ENCODE measurements at places on chromosomes 12 and 14.

DNA sequence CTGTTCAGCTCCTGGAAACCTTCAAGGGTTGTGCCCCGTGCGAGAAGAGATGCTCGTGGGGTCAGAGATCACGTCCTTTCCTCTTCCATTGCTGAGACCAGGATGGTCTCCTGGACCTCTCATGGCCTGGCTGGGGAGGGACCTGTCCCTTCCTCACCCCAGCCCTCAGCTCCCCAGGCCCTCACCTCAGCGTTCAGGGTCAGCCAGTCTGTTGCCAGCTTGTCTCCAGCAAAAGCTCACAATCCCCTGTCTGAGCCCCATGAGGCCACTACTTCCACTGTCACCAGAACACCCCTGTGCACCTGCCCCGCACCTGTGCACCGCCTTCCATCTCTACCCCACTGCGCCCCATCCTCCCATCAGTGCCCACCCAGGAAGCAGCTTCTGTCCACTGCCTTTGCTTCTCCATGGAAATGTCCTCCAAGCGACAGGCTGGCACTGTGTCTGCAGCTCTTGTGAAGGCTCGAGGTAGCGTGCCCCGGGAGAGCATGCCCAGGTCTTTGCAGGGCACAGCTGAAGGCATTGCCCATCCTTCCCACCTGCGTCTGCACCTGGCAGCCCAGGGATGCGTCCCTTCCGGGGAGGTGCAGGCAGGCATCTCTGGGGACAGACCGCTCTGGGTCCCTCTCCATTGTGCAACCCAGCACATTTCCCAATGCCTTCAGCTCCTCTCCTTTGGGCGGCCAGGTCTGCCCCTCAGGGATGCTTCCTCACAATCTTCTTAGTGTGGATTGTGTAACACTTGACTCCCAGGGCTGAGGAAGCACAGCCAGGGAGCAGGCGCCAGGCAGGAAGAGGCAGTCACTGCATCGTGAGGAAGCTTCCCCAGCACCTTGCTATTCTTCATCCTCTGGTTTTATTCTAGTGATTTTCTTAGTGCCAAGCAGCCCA is 179.6 kb downstream of the ADGRD1 start:
- no peak for DNase-seq

DNA sequence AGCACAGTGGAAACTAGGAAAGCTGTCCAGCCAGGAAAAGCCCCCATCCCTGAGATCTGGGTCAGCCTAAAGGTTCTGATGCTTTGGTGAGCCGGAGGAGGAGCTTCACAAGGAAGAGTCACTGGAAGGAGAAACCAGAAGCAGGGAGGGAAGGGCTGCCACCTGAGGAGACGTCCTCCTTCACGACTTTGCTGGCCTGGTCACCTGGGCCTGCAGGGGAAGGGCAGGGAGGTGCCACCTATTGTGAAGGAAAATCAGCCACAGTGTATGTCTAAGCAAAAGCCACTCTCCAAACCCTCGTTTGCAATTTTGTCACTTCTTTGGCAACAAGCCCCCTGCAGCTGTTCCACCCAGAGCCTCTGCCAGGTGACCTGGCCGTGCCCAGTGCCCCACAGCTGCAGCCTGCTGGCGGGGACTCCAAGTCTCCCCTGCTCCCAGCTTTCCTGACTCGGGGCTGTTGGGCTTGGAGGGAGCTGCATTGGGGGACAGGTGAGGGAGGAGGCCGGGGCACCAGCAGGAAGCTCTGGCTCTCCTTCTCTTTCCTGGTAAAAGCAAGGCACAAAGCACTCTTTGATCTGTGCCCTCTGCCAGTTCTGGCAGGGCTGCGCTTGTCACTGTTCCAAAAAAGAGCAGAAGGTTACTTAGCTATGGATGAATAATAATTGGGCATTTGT is 120.9 kb upstream of the BCL2L14 start:
- no peak for DNase-seq

DNA sequence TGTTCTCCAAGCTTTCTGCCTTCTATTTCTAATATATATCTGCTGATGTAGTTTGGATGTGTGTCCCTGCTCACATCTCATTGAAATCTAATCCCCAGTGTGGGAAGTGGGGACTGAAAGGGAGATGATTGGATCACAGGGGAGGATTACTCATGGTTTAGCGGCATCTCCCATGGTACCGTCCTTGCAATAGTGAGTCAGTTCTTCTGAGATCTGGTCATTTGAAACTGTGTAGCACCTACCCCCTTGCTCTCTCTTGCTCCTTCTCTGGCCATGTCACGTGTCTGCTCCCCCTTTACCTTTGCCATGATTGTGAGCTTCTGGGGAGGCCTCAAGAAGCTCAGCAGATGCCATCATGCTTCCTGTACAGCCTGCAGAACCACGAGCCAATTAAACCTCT is 26.2 kb upstream of the ALX1 start:
- no peak for DNase-seq

GRCh38 chr14:34201909-34202637 is 251.2 kb upstream of the EGLN3 start:
- DNase-seq: no peak

- DNase-seq: no peak
These were observed 37.2 kb downstream of the RDH12 start for GRCh38 chr14:67738740-67739504.

- no peak for DNase-seq
These were observed 760 bp upstream of the MED13L start for GRCh38 chr12:116278279-116278626.

DNA sequence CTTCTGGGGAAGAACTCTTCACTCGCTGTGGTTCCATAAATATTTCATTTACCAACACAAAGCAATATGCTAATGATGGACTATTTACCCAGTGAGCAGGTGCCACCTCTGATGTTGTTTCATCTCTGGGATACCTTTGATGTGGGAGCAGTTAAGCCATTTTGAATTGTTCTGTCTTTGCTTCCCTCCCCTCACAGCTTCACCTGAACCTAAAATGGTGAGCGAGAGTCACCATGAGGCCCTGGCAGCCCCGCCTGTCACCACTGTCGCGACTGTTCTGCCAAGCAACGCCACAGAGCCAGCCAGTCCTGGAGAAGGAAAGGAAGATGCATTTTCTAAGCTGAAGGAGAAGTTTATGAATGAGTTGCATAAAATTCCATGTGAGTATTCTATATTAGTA is 352.7 kb downstream of the SYT1 start:
- DNase-seq: no peak

DNA sequence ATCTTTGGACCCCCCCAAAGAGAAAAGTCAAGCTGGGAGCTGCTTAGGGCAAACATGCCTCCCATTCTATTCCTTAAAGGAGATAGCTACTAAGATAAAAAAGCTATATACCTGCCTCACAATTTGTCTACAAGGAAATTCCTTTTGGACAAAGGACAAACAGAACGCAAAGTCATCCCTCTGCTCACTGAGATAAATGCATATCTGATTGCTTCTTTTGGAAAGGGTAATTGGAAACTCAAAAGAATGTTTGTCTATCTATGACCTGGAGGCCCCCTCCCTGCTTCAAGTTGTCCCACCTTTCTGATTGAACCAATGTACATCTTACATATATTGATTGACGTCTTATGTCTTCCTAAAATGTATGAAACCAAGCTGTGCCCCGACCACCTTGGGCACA is 80.9 kb upstream of the FUT8 start:
- DNase-seq: no peak

DNA sequence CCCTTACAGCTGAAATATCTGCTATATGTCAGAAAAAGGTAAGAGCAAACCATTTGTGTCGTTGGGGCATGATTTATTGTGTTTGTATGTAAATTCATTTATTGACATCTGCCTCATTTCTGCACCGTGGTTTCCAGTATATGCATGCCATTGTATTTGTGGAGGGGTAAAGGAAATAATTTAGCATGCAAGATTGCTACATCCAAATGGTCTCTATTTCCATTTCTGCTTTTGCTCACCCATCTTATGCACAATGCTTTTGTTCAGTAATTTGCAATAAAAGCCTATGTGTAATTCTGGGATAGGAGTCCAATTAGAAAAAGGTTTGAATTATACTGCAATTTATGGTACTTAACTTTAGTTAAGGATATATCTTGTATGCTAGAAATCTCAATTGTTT is 101.8 kb downstream of the UNC79 start:
- no peak for DNase-seq

All from GM19239 (cell line).